ENCODE measurements at places on chromosomes 3 and 15.

GRCh38 chr3:38022896-38023709, 6.3 kb downstream of the PLCD1 start:
- DNase-seq, result no peak

DNA sequence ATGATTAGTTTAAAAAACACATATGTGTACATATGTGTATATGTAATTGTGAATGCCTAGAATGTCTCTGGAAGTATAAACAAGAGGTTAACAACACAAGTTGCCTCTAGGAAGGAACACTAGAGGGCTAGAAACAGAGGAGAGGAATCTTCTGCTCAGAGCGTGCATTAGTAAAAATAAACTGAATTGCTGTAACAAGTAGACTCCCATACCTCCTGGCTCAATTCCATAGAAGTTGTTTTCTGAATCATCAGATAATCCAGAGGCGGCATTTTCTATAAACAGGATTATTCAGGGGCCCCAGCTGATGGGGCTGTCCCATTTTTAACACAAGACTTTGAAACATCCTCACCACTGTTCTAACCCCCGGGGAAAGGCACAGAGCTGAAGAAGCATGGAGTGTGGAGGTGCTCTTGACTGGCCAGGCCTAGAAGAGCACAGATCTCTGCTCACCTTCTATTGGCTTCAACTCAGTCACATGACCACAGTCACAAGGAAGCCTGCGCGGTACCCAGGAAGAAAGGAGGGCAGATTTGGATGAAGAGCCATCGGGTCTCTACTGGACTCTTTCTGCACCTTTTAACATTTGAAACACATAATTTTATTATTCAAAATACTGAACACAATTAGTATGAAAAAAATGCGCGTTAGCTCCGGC, 145.7 kb downstream of the TLE3 start:
- no peak for DNase-seq

DNA sequence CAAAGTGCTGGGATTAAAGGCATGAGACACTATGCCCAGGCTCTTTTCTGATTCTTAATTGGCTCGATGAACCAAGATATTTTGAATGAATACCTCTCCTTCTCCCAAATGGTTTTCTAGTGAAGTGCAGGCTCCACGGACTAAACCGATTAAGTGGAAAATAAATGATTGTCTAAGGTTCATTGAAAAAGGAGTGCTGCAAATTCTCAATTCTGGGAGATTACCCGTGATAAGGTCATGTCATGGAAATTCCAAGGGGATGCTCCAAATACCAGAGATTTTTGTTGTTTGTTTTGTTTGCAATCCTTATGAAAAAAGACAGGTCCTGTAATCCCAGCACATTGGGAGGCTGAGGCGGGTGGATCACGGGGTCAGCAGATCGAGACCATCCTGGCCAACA, 406.9 kb upstream of the TBL1XR1 start:
- DNase-seq, result no peak

- no peak for DNase-seq
Measured at GRCh38 chr3:108334701-108335100, 38.4 kb downstream of the HHLA2 start.

DNA sequence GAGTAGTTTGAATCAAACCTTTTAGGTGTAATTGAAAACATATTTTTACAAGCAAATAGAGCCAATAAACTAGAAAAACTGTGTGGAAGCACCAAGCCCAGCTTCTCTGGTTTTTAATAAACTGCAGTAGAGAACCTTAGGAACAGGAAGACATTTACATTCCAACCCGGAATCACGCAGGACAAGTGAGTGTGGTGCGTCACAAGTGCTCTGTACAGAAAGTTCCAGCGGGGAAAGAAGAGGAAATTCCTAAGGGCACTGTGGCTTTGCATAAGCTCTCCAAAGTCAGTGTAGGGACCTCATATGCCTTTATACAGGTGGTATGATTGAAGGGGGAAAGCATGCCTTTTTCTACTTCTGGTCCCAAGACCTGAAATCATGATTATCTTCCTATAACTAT, 21.6 kb downstream of the COL8A1 start:
- DNase-seq, result no peak

GRCh38 chr3:51888463-51889105, 13.2 kb upstream of the IQCF5 start:
- no peak for DNase-seq

GRCh38 chr3:178455226-178455625, 81.0 kb upstream of the KCNMB2 start:
- DNase-seq, result no peak

GRCh38 chr15:55959744-55960447, 33.5 kb downstream of the NEDD4 start:
- no peak for DNase-seq

DNA sequence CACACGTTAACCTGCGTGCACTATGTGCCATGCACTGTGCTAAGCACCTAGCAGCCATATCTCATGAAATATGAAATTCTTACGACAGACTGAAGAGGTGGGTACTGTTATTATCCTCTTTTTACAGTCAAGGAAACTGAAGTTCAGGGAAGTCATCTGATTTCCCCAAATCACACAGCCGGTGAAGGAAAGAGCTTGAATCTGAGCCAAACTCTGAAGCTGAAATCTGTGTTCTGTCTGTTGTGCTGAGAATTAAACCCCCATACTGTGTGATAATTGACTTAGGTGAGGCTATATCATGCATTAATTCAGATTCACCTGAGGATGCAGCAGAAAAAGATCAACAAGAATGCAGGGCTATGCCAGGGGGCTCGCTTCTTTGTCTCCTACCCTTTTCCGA, 475 bp downstream of the FAM107A start:
- no peak for DNase-seq

- no peak for DNase-seq
Measured at GRCh38 chr15:77530576-77530975, 102.1 kb downstream of the LINGO1 start.

- DNase-seq, result no peak
Measured at GRCh38 chr3:184134746-184135148, 411 bp upstream of the EIF2B5 start.

DNA sequence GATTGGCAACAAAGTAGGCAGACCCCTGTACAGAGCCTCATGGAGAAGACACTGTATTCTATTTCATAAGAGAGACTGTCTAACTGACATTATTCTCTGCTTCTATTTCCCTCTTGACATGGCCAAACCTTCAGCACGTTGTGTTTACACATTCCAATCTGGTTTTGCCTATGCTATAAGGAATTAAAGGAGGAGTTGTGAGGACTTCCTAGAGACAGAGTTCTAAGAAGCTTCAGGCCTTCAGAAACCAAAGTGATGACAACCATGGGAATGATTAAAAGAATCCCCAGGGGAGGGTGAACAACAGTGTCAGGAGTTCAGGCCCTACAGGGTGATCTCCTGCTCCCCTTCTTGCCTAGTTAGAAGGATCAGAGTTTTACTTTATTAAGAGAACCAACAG, 44.9 kb upstream of the CAPN7 start:
- DNase-seq, result no peak

All from NCI-H187 (cell line).